ENCODE measurements at places on chromosomes 12 and 14. TPM values are rescaled to one million over a fixed set of nuclear protein-coding genes. Genes with fewer than 3 reads are reported as not detected.

EMP1 gene
- total RNA-seq, result 235 TPM

MYO1A gene
- total RNA-seq, result 0.34 TPM

TPPP2 gene
- total RNA-seq, result not detected

SLC25A47 gene
- not detected for total RNA-seq

ADAMTS20 gene
- total RNA-seq, result not detected

KRT73 gene
- total RNA-seq, result not detected

ARHGEF25 gene
- 5.5 TPM for total RNA-seq

REM2 gene
- 0.34 TPM for total RNA-seq

Measured in A549 treated with AZD2906 at 1 μM for 4 hours (cell line).